Hair follicular keratinocyte (primary cell): ENCODE measurements at places on chromosomes 1 and 21. TPM values are rescaled to one million over a fixed set of nuclear protein-coding genes. Genes with fewer than 3 reads are reported as not detected.

RAB42 gene
- 0.87 and 1.5 TPM in 2 replicates for total RNA-seq

AMY1A gene
- total RNA-seq: not detected in 2 replicates

SPRR2E gene
- total RNA-seq: 1.1 TPM in 1 of 2 replicates, not detected in the other

IFNLR1 gene
- total RNA-seq: 5.3 and 6.7 TPM in 2 replicates

CFHR2 gene
- total RNA-seq: not detected in 2 replicates

SELL gene
- total RNA-seq: not detected in 2 replicates

TSPEAR gene
- not detected in 2 replicates for total RNA-seq

ZMYND12 gene
- 0.49 and 0.70 TPM in 2 replicates for total RNA-seq

AKR7A3 gene
- total RNA-seq: 0.16 TPM in 1 of 2 replicates, not detected in the other

PLA2G2F gene
- total RNA-seq: not detected in 2 replicates

EIF2D gene
- 50.8 and 57.9 TPM in 2 replicates for total RNA-seq

PTPN22 gene
- total RNA-seq: 0.23 and 0.39 TPM in 2 replicates
